CD4-positive, alpha-beta T cell treated with Interleukin-1 beta for 1 hour (primary cell): ENCODE measurements at places on chromosomes 1 and 21.

GRCh38 chr1:31583995-31584868 lies 7.9 kb downstream of the TINAGL1 start:
- DNase-seq, result no peak

DNA sequence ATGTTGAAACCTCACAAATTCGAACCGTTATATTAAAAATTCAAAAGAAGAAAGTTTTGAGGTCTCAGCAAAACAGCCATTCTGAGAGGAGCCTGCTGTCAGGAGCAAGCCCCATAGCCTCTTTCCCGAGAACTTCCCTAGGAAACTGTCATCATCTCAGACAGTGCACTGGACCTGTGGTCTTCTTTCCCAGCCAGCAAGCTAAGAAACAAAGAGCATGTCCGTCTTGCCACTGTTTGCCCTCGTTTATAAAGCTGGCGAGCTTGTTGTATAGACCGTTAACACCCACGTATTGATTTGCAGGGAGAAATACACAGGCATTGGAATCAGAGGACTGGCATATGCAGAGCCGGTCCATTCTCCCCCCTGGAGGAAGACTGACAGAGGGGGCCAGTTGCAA lies 407.0 kb downstream of the NPHP4 start:
- no peak for DNase-seq

DNA sequence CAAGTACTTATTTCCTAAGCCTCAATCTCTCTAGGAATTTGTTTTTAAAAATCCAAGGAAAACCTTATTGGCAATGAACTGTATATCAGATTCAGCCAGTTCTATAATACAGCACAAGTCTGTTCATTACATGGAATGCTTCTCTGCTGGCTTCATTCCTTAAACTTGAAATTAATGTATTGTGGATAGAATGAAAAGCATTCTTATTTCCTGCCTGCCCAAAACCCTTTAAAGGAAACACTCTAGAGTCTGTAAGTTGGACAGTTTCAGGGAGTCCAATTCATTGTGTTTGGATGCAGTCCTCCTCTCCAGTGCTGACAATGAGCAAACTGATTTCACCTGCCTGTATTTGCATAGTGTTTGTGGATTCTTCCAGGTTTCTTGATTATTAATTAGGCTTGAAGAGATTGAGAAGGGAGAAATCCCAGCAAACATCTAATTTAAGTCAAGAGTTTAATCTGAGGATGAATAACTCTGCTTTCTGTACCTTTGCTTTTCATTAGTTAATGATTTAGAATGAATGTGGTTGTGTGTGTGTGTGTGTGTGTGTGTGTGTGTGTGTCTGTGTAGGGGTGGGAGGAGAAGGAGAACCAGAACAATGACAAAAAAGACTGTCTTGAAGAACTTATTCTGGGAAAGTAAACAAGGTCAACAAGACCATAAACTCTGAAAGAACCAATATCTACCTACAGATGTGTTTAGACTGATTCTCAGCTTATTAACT lies 61.2 kb downstream of the CACHD1 start:
- no peak for DNase-seq

DNA sequence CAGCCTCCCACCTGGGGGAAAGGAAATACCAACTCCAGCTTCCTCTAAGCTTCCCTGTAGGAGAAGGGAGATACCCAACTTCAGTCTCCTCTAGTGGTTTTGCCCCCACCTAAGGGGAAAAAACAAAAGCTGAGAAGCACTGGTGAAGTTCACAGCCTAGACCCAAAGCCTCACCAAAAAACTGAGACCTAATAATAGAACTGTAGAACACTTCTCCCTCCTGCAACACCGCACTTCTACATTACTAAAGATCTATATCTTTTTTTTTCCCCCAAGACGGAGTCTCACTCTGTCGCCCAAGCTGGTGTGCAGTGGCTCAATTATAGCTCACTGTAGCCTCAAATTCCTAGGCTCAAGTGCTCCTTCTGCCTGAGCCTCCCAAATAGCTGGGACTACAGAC lies 43.2 kb downstream of the SLC2A1 start:
- no peak for DNase-seq

- DNase-seq, result no peak
Measured at GRCh38 chr21:38205940-38206339, 50.9 kb upstream of the KCNJ15 start.

GRCh38 chr1:86825319-86825718 lies 88.6 kb downstream of the SELENOF start:
- DNase-seq, result no peak

DNA sequence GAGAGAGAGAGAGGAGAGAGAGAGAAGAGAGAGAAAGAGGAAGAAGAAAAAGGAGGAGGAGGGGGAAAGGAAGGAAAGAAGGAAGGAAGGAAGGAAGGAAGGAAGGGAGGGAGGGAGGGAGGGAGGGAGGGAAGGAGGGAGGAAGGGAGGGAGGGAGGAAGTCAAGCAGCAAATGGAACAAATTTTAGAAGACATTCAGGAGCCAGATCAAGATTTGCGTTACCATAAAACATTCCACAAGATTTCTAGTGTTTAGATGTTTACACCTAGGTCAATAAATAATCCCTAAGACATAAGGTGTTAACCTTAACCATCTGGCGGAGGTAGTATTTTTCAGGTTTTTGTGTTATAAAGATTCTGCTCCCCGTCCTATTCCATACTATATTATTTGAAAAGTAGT lies 1320.1 kb upstream of the PRMT6 start:
- no peak for DNase-seq

DNA sequence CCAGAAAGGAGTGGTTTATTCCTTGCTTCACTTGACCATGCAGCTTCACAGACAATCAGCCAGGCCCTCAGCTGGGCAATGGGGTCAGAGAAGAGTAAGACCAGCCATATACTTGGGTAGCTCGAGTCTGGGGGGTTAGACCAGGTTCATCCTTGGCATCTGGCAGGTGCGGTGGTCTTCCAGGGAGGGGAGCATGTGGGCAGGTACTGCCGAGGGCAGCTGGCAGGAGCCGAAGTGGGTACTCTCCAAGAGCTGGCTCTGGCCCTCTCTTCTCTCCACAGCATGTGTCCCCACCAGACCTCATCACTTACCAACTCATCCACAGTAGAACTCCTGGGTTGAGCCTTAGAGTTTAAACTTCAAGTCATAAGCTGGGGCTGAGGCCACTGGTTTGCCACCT lies 156.8 kb downstream of the FOXD2 start:
- DNase-seq, result no peak

DNA sequence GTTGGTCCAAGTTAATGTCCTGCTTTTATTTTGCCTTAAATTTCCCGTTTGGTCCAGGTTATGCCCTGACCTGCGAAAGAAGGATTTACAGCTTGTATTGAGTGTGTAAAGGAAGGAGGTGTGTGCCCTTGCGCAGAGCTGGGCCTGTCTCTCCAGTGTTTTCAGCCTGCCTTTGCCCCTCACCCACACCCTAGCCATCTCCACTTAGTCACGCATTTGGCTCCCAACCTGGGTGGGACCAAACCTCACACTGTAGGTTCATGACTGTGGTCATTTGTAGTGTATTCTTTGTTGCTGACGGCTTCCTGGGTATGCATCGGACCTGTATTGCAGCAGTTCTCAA lies 572 bp upstream of the SRSF10 start:
- peak; percentile 29 for DNase-seq

- DNase-seq, result peak; percentile 32
Measured at GRCh38 chr1:65059930-65060538, 88.0 kb upstream of the AK4 start.

DNA sequence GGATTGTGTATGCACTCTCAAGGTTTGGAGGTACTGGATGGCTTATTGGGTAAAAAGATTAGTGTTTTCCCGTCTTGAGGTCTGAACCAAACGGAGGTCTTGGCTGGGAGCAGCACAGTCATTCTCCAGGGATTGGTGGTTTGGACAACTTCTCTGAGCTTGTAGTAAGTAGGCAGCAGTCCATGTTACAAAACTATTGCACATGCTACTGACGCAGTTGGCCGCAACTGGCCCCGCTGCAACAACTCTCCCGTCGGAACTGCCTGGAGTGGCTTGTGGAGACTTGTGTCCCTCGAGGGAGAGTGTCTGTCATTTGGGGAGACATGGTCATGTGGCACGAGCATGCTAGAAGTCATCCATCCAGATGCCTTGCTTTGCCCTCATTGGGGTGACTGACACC lies 276.0 kb downstream of the TM2D1 start:
- DNase-seq, result no peak

DNA sequence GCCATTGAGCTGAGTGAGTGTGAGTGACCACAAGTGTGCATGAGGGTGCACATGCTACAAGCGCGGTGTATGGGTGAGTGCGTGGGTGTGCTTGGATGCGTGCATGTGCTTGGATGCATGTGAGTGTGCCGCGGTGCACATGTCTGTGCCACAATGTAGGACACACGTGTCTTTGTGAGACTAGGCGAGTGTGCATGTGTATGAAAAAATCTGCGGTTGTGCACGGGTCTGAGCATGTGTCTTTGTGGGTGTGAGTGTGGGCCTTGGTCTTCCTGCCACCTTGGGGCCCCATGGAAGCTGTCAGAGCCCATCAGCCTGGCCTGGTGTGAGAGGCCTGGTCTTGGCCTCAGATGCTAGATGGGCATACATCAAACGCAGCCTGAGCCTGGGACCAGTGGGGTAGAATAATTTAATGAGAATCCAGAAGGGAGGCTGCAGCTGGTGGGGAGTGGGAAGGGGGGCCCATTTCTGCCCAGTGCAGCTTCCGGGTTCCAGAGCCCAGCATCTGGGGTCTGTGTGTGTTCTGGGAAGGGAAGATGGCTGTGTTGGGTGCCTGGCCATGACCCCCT lies 103.9 kb upstream of the SLC2A1 start:
- no peak for DNase-seq

- no peak for DNase-seq
Measured at GRCh38 chr1:18217398-18218043, 109.9 kb downstream of the IGSF21 start.

DNA sequence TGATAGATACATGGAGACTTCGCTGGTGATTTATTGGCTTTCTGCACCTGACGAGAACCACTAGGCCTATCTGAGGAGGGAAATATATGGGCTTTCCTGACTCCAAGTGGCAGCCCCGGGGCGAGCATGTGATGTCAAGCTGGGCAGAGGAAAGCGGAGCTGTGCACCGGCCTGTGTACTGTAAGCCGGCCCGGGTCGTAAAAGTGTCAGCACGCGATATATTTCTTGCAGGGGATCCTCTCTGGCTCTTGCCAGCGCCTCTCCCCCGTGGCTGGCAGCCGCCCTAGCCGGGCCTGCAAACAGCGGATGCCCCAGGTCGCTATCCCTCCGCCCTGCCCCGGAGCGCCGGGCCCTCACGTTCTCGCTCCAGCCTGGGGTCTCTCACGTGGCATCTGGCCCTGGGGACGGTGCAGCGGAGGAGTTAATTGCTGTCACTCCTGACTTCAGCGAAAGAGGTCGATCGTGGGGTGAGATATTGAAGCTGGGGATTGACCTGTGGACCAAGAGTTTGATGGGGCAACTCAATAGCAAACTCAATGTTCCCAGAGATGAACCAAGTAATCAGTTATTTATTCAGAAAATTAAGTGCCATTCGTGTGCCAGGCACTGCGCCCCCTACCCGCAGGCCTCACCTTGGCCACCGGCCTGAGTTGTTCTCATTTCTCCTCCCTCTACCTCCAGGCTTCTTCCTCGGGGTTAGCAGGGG lies 41.0 kb upstream of the HAO2 start:
- peak; percentile 17 for DNase-seq

GRCh38 chr21:16563116-16563515 lies 833.3 kb downstream of the USP25 start:
- no peak for DNase-seq

- DNase-seq, result no peak
Measured at GRCh38 chr1:201778279-201779065, 50.5 kb upstream of the IPO9 start.

- no peak for DNase-seq
Measured at GRCh38 chr1:76408303-76408702, 333.8 kb downstream of the ST6GALNAC3 start.

- DNase-seq, result no peak
Measured at GRCh38 chr1:174990382-174990999, 9.3 kb upstream of the CACYBP start.

GRCh38 chr21:38664841-38665240 lies 140.9 kb upstream of the ETS2 start:
- no peak for DNase-seq

GRCh38 chr1:180631766-180632325 lies at the start of gene XPR1:
Gene XPR1, plus strand, starts transcription at chr1:180632022. Its CDS starts 180 bp downstream, at chr1:180632202.
- peak; percentile 98 for DNase-seq

GRCh38 chr1:28370239-28371009 lies 884 bp downstream of the PHACTR4 start:
- peak; percentile 16 for DNase-seq

GRCh38 chr21:43903451-43904091 lies 38.5 kb downstream of the AGPAT3 start:
- no peak for DNase-seq

GRCh38 chr1:111735858-111736544 lies 3.2 kb downstream of the INKA2 start:
- no peak for DNase-seq

GRCh38 chr1:37479255-37480124 lies 5.1 kb downstream of the ZC3H12A start:
- peak; percentile 92 for DNase-seq

DNA sequence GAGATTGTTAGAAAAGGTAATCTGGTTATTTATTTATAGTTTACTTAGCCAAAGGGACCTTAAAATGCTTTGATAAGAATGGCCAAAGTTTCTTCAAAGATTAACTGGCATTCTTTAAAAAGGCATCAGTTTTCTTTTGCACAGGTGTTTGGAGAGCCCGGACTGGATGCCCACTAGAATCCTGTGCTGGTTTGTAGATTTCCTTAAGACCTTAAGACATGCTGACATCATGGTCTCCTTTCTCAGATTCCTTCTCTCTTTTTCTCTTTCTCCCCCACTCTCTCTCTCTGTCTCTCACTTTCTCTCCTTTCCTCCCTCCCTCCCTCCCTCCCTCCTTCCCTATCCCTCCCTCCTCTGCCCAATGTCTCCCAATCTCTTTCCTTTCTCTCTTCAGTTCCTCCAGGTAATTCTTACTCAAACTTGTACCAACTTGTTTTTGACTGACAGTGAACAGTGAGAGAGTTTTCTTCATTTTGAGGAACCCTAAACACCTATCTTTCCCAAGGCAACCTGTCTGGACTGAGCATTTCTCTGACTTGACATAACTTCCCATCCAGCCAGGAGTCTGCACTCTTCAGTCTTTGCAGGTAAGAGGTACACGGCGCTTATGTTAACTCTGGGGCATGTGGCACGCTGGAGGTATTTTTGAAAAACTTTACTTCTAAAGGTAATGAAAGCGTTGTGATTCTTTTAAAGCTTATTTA lies at the start of gene KCNJ15:
Gene KCNJ15, plus strand, starts transcription at position 393 of the 704 bp plus-strand sequence. CDS start 42,271 bp downstream, outside the sequence.
- no peak for DNase-seq
